ENCODE measurements at places on chromosomes 3 and 15.

- DNase-seq: peak; percentile 96
These were observed 13.6 kb downstream of the RARRES1 start for GRCh38 chr3:158718490-158719170.

DNA sequence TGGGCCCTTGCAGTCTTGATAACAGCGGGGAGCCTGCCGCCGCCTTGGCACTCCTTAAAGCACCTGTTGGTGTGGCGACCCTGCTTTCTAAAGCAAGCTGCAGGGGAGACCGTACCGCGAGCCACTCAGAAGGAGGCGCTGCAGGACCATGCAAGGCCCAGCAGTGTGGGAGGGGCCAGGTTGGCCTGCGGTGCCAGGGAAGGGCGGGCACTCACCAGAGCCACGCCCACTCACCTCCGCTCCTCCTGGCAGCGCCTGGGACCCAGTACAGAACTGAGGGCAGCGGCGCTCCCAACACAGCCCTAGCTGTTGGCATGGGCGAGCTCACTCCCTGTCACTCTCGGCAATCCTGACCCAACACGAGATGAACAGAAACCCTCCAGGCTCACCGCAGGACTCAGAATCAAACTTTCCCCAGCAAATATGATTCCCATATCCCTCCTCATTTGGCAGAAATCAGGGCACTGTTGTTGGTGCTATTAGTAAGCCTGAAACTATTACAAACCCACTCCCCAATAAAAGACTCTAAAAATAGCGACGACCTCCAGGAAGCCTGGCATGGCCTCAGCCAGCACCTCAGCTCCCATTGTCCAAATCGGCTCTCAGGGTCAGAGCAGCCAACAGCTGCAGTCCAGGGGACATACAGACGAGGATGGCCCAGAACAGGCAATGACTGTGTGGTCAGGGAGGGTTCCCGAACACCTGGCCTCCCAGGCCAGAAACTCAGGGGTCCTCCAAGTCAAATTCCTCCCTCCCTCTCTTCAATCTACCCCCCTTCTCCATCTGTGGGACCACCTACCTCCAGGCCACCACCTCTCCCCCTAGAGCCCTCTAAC is 77.2 kb downstream of the TBC1D2B start:
- peak; percentile 58 for DNase-seq

DNA sequence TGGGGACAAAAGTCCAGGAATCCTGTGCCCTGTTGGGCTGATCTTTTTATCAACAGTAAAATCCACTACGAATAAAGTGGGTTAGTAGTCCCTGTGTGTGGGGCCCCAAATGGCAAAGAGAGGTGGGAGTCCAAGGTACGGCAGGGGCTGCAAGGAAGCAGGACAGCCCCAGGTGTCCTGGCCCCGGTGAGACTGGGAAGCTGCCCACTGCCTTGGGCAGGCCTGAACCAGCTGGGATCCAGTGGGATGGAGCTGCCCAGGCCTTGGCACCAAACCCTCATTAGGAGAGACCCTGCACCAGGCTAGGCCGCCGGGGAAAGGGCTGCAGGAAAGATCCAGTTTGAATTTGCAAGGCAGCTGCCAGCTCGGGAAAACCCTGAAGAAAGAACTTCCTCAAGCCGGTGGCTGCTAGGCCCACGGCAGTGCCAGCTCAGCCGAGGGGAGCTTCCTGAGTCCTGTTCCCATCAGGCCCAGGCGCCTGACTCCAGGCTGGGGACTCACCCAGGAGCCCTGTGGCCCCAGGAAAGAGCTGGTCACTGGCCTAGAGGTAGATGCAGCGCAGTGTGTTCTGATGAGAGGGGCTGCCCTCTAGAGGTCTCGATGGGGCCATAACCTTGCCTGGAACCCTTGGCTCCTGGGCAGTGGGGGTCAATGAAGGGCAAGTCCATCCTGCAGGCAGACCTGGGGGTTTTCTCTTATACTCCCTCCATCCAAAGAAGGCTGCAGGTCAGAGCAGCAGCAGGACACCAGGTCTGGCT is 14.4 kb upstream of the GNAI2 start:
- no peak for DNase-seq

DNA sequence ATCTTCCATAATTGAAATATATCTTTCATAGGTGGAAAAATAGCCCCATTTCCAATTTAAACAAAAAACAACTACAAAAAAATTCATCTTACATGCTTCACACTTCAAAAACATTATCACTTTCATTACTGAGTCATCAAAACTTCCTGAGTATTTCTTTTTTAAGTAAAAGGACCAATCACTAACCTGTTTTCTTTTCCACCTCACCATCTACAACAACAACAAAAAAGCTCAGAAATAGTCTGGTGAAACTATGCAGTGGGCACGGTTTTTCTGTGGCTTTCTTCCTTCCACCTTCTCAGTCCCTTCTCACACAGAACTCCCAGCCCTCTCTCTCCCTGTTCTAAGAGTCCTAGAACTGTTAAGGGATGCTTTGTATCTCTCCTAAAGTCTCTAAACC is 20.3 kb upstream of the TNIK start:
- no peak for DNase-seq

GRCh38 chr3:118577055-118577777 is 457.4 kb downstream of the IGSF11 start:
- no peak for DNase-seq

- no peak for DNase-seq
These were observed 58.0 kb upstream of the LRTM1 start for GRCh38 chr3:54985856-54986255.

- DNase-seq: no peak
These were observed 9.2 kb downstream of the SH2D7 start for GRCh38 chr15:78101423-78102105.

GRCh38 chr3:115611630-115612029 is 11.7 kb upstream of the GAP43 start:
- no peak for DNase-seq
